ENCODE measurements at places on chromosomes 13 and 19.
A peak's percentile ranks its signal among the peaks of the same experiment; 100 is the strongest.

- DNase-seq = no peak
Measured at GRCh38 chr13:47112205-47112902, 215.5 kb upstream of the HTR2A start.

DNA sequence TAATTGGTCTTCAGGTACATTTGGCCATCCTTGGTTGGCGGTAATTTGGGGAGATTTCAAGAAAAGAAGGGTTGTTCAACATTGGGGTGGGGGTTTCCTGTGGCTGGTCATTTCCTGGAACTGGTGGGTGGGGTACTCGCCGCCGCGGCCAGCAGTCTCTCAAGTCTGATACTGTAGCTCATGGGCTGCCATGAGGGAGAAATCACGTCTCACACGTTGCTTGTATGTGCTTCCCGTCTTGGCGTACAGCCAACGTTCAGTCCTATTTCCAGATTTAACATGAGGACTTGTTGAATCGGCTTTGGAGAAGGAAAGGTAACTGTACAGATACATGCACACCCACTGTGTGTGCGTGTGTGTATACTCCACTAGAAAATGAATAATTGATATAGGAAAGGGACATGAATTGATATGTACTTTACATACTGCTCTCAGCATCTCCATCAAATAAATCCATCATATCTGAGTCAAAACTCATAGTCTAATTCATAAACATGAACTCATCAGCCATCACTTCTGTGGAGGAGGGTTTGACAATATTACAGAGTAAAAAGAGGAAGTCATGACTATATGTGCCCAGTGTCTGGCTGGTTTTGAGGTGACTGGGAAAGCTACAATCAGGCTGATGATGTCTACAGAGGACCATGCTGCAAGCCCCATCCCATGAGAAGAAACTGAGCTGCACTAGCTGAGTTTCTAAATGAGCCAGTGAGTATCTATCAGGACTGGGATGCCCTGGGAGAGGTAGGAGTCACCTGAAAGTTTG lies 418.1 kb downstream of the TSHZ3 start:
- DNase-seq = no peak

DNA sequence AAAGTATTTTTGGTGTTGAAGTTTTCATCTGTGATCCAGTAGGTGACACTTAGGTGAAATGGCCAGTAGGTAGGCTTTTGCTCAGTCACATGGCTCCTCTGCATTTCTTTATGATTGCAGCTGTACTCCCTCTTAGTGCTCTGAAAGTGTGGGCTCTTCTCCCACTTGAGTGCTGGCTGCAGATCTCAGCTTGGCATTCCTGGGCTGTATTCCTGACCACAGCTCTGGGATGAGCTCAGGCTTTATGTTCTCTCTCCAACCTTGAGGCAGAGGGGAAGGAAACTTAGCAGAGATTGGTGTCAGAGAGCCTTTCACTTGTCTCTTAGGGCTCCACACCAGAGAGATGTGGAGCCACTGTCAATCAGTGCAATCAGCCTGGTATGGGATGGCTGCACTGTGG lies 254.3 kb downstream of the NDFIP2 start:
- no peak for DNase-seq

- no peak for DNase-seq
Measured at GRCh38 chr13:80180740-80181355, 160.1 kb downstream of the SPRY2 start.

DNA sequence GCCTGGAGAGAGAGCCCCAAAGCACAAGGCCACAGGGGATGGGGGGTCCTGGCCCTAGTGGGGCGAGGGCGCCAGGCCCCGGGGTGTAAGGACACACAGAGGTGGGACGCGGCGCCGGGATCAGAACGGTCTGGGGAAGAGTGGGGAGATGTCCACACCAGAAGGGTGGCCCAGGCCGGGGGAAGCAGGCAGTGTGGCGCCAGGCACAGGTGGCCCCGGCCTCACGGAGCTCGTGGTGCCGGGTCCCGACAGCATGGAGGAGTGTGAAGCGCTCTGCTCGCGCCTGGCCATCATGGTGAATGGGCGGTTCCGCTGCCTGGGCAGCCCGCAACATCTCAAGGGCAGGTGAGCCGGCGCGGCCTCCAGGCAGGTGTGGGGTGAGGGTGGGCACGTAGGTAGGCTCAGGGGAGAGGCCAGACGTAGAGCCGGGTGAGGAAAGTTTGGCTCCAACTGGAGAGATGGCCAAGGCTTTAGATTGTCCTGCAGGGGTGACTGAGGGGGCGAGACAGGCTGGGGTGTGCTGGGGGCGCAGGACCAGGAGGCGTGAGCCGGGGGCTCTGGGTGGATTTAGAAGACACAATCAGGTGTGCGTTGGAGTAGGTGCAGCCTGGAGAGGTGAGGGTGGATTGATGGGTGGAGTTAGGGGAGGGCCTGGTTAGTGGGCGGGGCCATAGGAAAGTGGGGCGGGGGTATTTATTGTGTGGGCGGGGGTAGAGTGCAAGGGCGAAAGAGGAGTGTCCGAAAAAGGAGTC lies 2.9 kb upstream of the ARHGAP45 start:
- no peak for DNase-seq

GRCh38 chr19:46232029-46232428 lies 2.5 kb downstream of the IGFL1 start:
- DNase-seq = no peak

- DNase-seq = no peak
Measured at GRCh38 chr13:85565652-85566051, 233.6 kb downstream of the SLITRK6 start.

GRCh38 chr13:83880275-83881139 lies 1.8 kb downstream of the SLITRK1 start:
- no peak for DNase-seq

GRCh38 chr13:40389081-40389641 lies 277.3 kb downstream of the FOXO1 start:
- no peak for DNase-seq

- DNase-seq = no peak
Measured at GRCh38 chr19:47779524-47780214, 1.2 kb downstream of the SELENOW start.

DNA sequence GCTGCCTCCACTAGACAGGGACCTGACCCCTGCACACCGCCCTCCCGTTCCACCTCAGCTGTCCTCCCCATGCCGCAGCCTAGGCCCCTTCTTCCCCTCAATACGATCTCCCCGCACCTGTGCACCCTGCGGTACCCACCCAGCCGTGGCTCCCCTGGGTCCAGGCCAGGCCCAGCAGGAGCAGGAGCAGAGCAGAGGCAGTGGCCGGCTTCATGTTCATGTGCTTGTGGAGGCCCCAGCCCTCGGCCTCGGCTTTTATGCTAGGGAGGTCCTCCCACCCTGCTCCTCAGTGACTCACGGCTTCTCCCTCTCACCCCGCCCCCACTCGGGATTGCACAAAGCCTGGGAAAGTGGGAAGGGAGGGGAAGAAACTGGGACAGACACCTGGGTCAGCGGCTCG lies 11.4 kb upstream of the KRTDAP start:
- no peak for DNase-seq

DNA sequence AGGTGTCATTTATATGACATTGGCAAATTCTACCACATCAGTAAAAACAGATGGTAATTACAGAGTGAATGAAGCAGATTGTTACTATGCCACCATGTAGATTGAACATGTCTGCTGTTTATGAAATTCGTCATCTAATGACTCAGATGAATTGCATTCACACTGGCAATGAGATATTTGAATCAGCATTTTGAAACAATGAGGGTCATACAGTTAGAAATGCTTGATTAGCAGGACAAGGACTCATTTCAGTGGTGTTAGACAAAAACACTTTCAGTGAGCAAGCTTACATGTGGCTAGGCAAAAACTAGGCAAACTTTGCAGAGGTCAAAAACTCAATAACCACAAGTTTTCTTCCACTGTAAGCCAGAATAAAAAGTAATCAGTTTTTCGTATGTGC lies 1165.0 kb downstream of the SLITRK1 start:
- DNase-seq = peak; percentile 67

- DNase-seq = no peak
Measured at GRCh38 chr13:53885997-53886396, 857.4 kb downstream of the OLFM4 start.

DNA sequence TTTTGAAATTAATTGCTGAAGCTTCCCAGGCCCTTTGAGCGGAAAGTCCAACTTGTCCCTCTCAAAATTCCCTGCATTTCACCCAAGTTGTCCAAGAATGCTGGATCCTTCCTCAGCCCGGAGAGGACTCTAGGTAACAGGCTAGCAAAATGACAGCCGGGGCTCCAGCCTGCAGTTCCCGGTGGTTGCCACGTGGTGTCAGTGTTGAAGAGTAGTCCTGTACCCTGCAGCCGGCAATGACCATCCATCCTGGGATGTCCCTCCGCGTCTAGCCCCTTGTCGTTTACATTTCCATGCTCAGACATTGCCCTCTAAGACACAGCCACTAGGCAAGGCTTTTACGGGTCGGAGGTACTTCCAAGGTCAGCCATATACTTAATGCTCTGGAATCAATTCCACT lies 31.4 kb upstream of the MTIF3 start:
- DNase-seq = no peak

- no peak for DNase-seq
Measured at GRCh38 chr19:11813703-11814028, 407 bp upstream of the ZNF440 start.

GRCh38 chr19:3105641-3106508 lies 11.7 kb downstream of the GNA11 start:
- DNase-seq = no peak

GRCh38 chr19:38711726-38712153 lies 32.5 kb downstream of the CAPN12 start:
- peak; percentile 81 for DNase-seq

GRCh38 chr19:54434112-54434872 lies 14.7 kb upstream of the LENG8 start:
- DNase-seq = no peak

- no peak for DNase-seq
Measured at GRCh38 chr19:50843701-50844221, 10.4 kb upstream of the KLK15 start.

GRCh38 chr13:87622971-87623370 lies 48.2 kb upstream of the SLITRK5 start:
- DNase-seq = no peak

GRCh38 chr19:6616011-6616410 lies 25.1 kb upstream of the CD70 start:
- no peak for DNase-seq

- no peak for DNase-seq
Measured at GRCh38 chr19:39401070-39401548, 5.5 kb upstream of the ZFP36 start.

- no peak for DNase-seq
Measured at GRCh38 chr19:11041194-11041593, 48.1 kb upstream of the LDLR start.

- no peak for DNase-seq
Measured at GRCh38 chr13:54185101-54185500, 1156.5 kb downstream of the OLFM4 start.

- no peak for DNase-seq
Measured at GRCh38 chr19:18058208-18059009, 28.3 kb downstream of the IL12RB1 start.

- no peak for DNase-seq
Measured at GRCh38 chr13:99370481-99371275, 63.5 kb upstream of the GPR183 start.

Data from non-pigmented ciliary epithelial cell (primary cell).